Body of pancreas (tissue), 4 donors: ENCODE measurements at places on chromosomes 13 and 19. TPM values are rescaled to one million over a fixed set of nuclear protein-coding genes. Genes with fewer than 3 reads are reported as not detected.

GRCh38 chr13:36910545-36910944, 9.5 kb downstream of the SMAD9 start:
- no peak for DNase-seq

Gene NXNL1
- total RNA-seq = not detected

- no peak for DNase-seq
Observed at GRCh38 chr13:44437356-44438233, 64.0 kb downstream of the SERP2 start.

GRCh38 chr19:56108447-56109195, 12.5 kb downstream of the ZNF787 start:
- DNase-seq = peak; percentile 75

GRCh38 chr13:66659701-66660467, 570.3 kb downstream of the PCDH9 start:
- no peak for DNase-seq

DNA sequence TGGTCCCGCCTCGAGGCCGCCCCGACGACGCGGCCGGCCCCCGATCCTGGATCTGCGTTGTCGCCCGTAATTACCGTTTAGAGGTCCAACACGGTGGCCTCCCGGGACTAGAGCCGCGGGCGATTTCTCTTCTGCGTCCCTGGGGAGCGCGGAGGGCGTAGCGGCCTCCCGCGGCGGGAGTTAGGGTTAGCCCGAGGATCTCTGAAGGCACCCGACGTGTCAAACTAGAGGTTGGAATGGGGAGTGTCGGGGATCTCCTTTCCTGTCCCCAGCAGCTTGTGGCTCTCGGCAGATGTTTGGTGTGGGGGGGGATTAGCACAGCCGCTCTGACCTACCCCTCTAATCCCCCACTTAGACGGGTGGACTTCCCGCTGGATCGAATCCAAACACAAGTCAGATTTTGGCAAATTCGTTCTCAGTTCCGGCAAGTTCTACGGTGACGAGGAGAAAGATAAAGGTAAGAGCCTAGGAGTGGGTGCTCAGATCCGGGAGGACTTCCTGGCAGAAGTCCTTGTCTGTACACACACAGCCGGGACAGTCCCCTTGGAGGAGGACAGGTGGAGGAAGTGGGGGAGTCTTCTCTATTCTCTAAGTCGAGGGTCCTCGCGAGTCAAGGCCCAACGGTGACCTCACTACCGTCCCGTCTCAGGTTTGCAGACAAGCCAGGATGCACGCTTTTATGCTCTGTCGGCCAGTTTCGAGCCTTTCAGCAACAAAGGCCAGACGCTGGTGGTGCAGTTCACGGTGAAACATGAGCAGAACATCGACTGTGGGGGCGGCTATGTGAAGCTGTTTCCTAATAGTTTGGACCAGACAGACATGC, 581 bp downstream of the CALR start:
- DNase-seq = peak; percentile 35

DNA sequence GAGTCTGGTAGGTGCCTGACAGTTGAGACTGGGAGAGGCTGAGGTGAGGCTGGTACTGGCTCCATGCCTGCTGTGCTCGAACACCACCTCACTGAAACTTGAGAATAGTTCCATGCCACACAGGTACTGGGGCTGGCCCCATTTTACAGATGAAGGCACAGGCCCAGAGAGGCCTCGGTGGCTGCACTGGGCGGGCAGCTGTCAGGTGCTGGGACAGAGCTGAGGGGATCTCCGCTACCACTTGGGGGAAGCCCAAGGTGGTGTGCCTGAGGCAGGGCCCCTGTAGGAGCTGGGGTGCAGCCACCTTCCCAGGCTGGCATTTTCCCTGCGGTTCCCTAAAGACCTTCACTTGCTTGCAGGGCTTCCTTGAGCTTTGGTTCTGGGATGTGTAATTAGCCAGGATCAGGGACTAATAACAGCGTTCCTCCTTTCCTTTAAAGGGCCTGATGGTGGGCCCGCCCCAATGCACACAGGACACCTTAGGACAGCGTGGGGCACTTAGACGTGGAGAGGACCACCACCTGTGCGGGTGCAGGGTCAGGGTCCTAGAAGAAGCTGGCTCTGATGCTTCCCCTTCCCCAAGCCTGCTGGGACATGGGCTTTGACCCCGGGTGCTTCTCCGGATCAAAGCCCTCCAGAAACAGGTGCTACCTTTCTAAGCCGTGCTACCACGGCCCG, 23.6 kb downstream of the CAPN12 start:
- no peak for DNase-seq

GRCh38 chr19:5343848-5344247, 3.2 kb upstream of the PTPRS start:
- DNase-seq = no peak

DNA sequence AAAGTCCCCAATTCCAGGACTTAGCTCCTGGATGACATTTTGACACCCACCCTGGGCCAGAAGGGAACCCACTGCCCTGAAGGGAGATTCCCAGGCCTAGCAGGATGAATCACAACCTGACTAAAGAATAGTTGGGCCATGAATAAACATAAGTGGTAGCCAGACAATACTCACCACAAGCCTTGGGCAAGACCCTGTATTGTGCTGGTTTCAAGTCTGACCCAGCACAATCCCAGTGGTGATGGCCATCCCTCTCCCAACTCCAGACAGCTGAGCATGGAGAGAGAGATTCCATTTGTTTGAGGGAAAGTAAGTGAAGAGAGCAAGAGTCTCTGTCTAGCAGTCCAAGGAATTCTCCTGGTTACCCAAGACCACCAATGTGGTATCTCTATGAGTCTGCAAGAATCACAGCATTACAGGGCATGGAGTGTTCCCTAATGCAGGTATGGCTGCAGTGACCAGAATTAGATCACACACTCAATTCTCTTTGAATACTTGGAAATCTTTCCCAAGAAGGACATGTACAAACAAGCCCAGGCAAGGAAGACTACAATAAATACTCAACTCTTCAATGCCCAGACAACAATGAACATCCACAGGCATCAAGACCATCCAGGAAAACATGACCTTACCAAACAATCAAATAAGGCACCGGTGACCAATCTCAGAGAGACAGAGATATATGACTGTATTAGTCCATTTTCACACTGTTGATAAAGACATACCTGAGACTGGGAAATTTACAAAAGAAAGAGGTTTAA, 158.0 kb downstream of the VWA8 start:
- DNase-seq = no peak

DNA sequence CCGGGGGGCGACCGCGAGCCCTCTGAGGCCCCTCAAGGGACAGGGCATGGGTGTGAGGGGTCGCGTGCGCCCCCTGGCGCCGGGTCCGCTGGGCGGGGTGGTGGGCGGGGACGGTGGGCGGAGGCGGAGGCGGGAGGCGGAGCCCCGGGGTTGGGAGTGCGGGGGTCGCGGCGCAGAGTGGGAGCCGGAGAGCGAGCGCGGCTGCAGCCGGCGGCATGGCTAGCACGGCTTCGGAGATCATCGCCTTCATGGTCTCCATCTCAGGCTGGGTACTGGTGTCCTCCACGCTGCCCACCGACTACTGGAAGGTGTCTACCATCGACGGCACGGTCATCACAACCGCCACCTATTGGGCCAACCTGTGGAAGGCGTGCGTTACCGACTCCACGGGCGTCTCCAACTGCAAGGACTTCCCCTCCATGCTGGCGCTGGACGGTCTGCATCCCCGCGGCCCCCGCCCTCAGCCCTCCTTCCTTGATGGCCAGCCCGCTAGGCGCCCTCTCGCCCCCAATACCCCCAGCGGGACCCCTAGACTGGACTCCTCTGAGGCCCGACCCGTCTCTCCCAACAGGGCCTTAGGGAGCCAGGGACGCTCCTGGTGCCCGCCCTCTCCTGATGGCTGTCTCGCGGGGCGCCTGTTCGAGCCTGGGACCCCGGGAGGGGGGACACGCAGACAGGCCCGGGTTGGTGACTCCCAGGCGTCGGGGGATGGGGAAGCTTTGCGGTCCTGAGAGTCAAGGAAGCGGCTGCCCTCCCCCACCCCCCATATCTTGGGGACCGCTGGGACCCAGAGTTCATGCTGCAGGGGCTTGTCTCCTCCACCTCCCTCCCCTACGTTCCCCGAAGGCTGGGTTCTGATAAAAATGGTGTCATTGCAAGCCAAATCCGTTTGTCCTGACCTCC, at the start of gene CLDN10:
TSS of gene CLDN10 (plus strand) at position 182 of the 903 bp plus-strand sequence. CDS start at position 216, 34 bp downstream.
- DNase-seq = peak; percentile 88

Gene NKPD1
- not detected for total RNA-seq

Gene PROZ
- total RNA-seq = not detected

DNA sequence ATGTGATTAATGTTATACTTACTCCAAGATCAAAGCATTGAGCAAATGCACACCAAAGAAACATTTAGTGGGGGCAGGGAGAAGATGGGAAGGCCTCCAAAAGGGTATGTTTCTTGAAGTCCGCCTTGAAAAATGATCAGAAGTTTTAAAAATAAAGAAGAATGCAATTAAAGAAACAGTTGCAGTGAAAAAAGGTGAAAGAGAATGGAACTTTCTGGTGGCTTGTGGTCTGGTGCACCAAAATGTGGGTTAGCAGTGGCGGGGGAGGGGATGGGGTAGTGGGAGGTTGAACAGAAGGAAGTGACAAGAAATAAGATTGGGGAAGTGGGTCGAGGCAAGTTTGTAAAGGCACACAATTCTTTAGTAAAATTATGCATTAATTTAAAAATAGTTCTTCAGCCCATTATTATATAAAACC, 2.5 kb downstream of the LCP1 start:
- peak; percentile 59 for DNase-seq

Gene KLF12
- total RNA-seq = 2.9 TPM

DNA sequence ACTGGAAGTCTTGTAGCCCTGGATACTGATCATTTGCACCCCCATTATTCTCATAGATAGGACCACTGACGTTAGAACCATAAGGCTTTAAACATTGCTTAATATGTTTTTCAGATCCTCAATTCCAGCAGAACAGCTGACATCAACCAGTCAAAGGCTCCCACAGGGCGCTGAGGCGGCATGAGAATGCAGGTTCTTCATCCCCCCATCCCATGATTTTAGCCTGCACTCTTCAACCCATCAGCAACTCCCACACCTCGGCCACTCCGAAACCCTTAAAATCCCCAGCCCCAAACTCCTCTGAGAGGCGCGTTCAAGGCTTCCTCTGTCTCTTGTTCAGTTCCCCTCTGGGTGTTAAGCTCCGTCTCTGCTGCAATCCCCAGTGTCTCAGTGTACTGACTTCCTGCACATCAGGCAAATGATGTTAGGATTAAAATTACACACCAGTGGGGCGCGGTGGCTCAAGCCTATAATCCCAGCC, 24.3 kb upstream of the LAMP1 start:
- DNase-seq = no peak

Gene UBE2S
- total RNA-seq = 7.9 TPM

Gene PGLYRP1
- total RNA-seq = not detected

DNA sequence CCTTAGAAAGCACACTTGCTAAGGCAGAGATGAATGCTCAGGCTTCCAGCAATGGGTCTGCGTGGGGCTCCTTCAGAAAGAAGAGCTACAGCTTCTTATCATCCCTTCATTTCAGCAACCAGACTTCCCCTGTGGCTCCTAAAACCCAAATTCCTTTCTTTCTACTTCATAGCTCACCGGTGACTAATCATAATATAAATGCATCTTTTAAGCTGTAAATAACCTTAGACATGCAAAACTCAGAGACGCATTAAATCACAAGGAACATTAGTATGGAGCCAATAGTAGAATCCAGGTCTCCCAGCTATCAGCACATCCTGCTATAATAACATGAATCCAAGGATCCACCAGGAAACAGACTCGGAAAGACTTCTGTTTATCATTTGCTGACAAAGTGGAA, 375.6 kb downstream of the COG6 start:
- DNase-seq = no peak

DNA sequence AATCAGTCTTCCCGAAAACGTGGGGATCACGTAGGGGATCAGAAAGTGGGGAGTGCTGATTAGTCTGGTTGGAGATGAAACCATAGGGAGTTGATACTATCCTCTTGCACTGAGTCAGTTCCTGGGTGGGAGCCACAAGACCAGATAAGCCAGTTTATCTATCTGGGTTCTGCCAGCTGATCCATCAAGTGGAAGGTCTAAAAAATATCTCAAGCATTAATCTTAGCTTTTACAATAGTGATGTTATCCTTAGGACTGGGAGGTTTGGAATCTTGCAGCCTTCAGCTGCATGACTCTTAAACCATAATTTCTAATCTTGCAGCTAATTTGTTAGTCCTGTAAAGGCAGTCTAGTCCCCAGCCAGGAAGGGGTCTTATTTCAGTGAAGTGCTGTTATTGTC, 2474.2 kb downstream of the PCDH9 start:
- DNase-seq = no peak

- DNase-seq = no peak
Observed at GRCh38 chr13:55432814-55433213, 1707.9 kb upstream of the PRR20A start.

DNA sequence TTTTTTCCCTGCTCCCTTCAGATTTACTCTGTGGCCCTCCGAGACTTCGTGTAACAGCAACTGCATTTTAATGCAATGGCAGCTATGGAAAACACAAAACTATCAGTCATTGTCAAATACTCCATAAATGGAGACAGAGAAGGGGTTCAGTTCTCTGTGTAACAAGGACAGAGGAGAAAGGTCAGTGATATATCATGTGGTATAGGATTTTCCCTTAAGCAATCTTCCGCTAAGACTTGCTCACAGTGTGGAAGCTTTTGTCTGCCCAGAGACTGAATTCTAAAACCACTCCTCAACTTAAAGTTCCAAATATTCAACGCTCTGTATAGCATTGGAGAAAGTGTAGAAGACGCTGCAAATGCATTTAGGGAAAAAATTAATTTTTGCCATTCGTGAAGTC, 111.3 kb upstream of the EDNRB start:
- DNase-seq = no peak

- no peak for DNase-seq
Observed at GRCh38 chr19:9552536-9553274, 14.3 kb upstream of the ZNF426 start.

Gene ZNF543
- total RNA-seq = 3.9 TPM

Gene WDR88
- not detected for total RNA-seq

- DNase-seq = no peak
Observed at GRCh38 chr13:27929868-27930267, 10.1 kb downstream of the PDX1 start.

- no peak for DNase-seq
Observed at GRCh38 chr13:113013878-113014751, 45.1 kb downstream of the MCF2L start.

DNA sequence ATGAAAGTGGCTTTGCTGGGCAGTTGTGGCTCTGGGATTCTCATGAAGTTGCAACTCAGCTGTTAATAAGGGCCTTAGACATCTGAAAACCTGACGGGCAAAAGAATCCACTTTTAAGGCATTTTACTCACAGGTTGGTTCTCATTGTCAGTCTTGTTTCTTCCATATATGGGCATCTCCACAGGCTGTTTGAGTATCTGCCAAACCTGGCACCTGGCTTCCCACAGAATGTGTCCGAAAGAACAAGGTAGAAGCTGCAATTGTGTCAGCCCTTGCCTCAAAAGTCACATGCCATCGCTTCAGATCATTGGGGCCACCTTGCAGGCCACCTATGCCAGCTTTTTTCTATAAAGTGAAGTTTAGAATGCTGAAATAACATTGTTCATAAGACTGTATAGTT, 102.4 kb downstream of the KCTD12 start:
- no peak for DNase-seq

DNA sequence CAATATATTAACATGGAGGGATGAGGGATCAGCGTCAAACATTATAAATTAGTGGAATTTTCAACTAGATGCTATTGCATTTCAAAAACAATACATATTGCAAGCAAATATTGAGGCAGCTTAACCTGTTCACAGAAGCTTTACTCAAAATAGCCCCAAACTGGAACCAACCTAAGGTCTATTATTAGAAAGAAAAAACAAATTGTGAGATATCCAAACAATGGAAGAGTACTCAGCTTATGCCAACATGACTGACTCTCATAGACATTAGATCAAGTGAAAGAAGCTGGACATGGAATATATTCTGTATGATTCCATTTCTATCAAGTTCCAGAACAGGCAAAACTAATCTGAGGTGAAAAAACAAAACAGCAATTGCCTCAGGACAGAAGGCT, 27.6 kb upstream of the NEK3 start:
- no peak for DNase-seq
